ENCODE measurements at places on chromosomes 4 and X. TPM values are rescaled to one million over a fixed set of nuclear protein-coding genes. Genes with fewer than 3 reads are reported as not detected.

The CXCL5 gene
- polyA plus RNA-seq, result 0.11 TPM

The EXOC1L gene
- polyA plus RNA-seq, result not detected

The IRAK1 gene
- 52.0 TPM for polyA plus RNA-seq

The ZNF157 gene
- 1.0 TPM for polyA plus RNA-seq

The CT45A3 gene
- not detected for polyA plus RNA-seq

The VEGFC gene
- polyA plus RNA-seq, result 17.6 TPM

The HSFX2 gene
- not detected for polyA plus RNA-seq

The ARHGAP6 gene
- polyA plus RNA-seq, result 15.4 TPM

The CXCL11 gene
- 0.24 TPM for polyA plus RNA-seq

GRCh38 chr4:73883306-73883705 lies 14.1 kb downstream of the CXCL1 start:
- DNase-seq, result no peak

DNA sequence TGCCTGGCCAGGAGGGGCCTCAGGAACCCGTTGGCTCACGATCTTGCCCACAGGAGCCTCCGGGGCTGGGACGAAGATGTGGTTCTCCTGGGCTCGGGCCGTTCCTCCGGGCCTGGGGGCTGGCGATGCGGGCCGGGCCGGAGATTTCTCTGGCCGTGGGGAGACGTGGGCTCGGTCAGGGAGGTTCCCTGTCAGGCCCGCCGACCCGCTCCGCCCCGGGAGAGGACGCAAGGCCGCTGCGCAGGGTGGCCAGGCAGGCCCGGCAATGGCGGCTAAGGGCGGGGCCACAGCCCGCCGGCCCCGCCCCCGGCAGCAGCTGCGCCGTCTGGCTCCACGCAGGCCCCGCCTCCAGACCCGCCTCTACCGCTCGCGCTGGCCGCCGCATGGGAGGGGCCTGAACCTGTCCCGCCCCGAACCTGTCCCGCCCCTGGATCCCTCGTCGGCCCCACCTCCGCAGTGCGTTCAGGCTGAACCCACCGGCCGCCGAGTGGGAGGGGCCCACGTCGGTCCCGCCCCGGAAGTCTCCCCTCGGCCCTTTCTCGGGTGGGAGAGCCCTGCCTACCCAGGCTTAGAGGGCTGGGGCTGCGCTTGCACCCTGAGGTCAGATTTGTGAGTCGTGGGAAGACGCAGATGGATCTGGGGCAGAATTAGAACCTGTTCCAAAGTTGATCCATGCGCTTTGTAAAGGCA lies at the start of gene FAM3A:
Gene FAM3A, minus strand, starts transcription at position 267 of the 690 bp plus-strand sequence. CDS start 460 bp downstream, outside the sequence.
- DNase-seq, result peak; percentile 84

DNA sequence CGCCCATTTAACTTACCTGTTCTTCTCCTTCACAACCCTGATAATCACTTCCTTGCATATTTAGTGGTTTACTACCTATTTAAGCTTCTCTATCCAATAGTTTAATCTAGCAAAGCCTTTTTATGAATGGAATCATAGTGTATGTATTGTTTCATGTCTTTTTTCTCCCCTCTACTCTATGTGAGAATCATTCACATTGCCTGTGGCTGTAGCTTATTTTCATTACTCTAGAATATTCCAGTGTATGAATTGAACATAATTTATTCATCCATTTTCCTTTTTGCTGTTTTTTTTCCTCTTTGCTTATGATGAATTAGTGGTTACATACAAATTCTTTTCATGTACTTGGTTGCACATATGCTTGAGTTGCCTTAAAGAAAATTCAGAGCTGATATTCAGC lies 490 bp upstream of the ADH4 start:
- no peak for DNase-seq

- DNase-seq, result no peak
Observed at GRCh38 chrX:48196745-48197201, at the start of gene SSX5. Gene SSX5, minus strand, starts transcription at chrX:48196795. Its CDS starts 1,437 bp downstream, at chrX:48195358.

DNA sequence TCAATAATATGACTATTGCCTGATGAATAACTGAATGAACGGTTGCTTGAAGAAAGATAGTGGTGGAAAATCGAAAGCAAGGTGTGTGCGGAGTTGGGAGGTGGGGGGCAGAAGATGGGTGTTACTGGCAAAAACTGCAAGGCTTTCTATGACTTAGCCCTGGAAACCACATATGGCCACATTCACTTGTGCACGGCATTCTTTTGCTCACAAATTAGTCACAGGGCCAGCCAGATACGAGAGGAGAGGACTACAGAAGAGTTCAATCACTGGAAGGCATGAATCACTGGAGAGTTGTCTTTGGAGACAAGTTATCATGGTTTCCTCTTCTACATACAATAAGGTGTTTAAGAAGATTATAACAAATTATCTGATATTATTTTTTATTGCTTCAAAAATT lies 626.5 kb upstream of the CPEB2 start:
- no peak for DNase-seq

- DNase-seq, result no peak
Observed at GRCh38 chrX:13518126-13518525, 51.3 kb upstream of the EGFL6 start.

DNA sequence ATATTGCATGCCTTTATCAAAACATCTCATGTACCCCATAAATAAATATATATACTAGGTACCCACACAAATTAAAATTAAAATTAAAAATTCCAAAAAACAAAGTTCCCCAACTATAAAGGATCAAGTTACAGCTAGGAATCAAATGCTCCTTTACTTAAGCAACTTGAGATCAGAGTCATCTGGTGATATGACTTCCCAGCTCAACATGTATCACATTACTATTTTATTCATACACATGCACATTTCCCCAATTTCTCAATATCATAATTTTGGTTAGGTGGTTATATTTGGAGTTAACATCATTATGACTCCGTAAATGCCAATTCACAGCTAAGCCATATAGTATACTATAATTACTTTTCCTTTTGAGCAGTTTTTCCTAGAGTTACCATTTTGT lies 60.9 kb downstream of the CLOCK start:
- DNase-seq, result no peak

GRCh38 chr4:163612762-163613161 lies 118.3 kb downstream of the TMA16 start:
- DNase-seq, result no peak

GRCh38 chr4:40223343-40223742 lies 26.5 kb downstream of the RHOH start:
- no peak for DNase-seq

DNA sequence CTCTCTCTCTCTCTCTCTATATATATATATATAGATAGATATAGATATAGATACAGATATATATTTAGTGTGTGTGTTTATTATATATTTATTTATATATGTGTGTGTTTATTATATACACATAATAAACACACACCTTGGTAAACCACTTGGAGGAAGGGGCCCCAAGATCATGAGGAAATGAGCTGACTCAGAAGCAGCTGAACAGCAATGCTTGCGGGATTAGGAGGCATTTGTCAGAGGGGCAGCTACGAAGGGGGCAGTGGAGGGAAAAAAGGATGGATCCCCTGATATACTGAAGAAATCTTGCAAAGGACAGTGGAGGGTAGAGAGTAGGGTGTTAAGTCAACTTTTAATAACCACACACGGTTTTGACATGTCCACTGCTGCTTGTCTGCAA lies 120.0 kb upstream of the SORBS2 start:
- no peak for DNase-seq

DNA sequence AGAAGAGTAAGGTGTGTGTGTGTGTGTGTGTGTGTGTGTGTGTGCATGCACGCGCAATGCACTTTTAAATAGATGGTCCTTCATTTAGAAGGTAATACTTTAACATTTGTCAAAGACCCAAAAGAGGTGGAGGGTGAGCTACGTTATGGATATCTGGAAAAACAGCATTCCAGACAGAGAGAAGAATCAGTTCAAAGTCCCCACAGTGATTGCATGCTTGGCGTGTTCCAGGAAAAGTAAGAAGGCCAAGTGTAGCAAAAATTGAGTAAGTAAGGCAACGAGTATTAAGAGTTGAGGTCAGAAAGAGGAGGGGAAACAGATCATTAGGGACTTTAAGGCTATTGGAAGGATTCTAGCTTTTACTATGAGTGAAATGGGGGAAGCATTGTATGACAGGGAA lies 21.9 kb upstream of the GABRE start:
- no peak for DNase-seq

DNA sequence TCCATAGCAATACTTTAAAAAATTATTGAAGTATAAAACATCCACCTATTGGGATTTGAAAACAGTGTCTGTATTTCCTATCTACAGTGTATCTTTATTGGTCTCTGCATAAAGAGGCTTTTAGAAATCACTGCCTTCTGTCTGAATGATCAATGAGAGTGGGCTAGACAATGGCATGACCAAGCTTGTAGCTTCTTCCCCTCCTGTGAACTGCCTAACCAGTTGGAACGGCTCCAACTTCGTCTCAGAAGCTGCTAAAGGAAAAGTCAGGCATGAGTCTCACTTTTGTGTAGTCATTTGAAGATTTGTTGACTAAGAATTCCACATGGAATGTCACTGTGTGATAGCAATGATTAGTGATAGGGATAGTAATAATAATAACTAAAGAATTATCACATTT lies 64.2 kb downstream of the INTS12 start:
- DNase-seq, result no peak

All from renal cortex interstitium (tissue), 15 donors.